Activated T-cell treated with anti-CD3 and anti-CD28 coated beads for 4 hours (primary cell): ENCODE measurements at places on chromosomes 4 and X.

DNA sequence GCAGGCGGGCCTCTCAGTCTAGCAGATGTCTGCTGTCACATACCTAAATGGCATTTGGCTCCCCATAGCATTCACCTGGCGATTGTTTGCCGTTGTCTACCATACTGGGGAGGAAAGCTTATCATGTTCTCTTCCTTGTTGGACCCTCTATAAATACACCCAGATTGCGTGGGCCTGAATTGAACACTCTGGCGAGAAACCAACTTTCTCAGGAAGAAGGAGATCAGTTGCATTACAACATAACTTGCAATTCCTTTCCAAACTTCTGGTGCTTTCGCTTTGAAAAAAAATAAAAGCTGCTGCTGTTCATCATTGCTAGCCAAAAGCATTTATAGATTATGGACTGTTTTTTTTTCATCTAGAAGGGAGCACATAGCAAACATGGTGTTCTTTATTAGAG, 230.0 kb upstream of the GPC4 start:
- DNase-seq = no peak

DNA sequence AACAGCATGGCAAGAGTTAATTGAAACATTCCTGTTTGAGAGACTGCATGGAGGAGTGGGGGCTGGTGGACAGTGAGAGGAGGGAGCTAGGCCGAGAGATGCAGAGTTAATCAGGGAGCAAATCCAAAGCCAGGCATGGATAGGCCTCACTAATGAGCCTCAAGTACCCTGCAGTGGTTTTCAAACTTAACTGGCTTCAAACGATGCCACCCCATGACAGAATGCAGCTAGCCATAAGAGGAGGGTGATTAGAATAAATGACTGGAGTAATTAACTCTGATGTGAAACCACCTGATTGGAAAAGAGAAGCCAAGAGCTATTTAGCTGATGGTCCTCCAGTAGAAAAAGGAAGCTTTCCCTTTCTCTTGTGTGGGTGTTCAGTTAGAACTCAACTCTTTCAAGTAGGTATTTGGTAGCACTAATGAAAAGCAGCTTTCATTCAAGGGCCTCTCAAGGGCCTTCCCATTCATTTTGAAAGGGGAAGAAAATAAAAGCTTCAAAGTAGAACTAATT, 215.4 kb upstream of the MAB21L2 start:
- DNase-seq = no peak

GRCh38 chrX:148593987-148594386, 93.6 kb downstream of the AFF2 start:
- no peak for DNase-seq

DNA sequence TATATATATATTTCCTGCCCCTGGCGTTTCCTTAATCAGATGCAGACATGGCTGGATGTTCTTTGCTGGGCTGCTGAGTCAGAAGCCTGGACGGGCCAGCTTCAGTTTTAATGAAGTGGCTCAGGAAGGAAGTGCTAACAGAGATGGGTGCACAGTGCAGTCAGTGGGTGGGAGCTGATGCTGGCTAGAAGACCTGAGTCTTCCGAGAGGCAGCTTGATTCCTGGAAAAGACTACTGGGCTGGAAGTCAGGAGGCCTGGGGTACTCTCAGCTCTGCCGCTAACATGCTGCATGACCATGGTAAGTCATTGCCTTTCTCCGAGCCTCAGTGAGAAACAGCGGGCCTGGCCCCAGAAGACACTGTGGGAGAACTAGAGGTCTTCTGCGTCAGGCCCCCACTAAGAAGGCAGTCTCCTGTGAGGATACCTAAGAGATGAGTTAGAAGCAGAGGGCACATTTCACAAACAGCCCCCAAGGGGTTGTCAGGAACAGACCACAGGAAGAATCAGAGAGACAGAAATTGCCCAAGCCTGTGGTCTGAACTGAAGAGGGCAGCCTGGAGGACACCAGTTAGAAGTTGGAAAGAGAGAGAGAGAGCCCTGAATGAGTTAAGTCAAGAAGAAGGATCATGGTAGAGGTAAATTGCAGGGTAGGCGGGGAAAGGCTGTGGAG, 8.3 kb upstream of the CD40LG start:
- no peak for DNase-seq

GRCh38 chr4:143356493-143356892, 19.8 kb downstream of the GAB1 start:
- no peak for DNase-seq

GRCh38 chr4:169649545-169650226, 29.3 kb downstream of the CLCN3 start:
- no peak for DNase-seq

DNA sequence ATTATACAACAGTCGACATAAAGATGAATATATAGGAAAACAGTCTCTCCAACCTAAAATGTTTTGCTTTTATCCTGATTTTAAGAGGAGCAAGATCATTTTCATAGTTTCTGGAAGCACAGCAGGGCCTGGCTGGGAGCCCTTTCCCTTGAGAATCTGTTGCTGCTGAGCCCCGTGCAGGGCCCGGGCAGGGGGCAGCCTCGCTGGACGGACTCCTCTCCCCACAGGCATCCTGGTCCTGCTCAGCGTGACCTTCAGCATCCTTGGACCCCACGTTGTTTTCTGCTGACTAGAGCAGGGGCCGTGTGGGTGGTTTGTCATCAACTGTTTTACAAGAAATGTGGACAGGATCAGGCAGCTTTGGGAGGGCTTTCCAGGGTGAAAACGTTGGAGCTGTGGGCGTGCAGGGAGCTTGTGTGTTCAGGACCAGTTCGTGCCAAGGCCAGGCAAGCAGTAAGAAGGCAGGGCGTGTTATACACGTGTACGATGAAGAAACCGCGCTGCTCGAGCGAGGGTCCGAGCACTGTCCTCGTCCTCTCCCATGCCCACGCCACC, 25.0 kb downstream of the CPZ start:
- no peak for DNase-seq

GRCh38 chr4:102807345-102807744, 20.0 kb downstream of the UBE2D3 start:
- DNase-seq = no peak

DNA sequence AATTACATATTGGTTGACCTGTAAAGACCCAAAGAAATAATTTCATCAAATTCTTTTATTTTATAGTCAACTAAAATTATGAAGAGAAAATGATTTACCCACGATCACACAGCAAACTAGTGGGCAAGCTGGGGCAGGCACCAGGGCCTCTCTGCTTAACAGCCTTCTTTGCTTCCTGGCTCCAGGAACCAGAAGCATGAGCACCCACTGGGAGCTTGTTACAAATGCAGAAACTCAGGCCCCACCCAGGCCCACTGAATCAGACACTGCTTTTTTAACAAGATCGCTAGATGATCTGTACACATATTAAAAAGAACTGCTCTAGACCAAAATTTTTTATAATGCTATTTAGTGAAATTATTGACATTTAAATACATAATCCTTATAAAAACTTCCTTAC, 95.0 kb downstream of the GEMIN8 start:
- no peak for DNase-seq

- DNase-seq = no peak
Observed at GRCh38 chr4:103403619-103404018, 205.5 kb upstream of the CENPE start.

DNA sequence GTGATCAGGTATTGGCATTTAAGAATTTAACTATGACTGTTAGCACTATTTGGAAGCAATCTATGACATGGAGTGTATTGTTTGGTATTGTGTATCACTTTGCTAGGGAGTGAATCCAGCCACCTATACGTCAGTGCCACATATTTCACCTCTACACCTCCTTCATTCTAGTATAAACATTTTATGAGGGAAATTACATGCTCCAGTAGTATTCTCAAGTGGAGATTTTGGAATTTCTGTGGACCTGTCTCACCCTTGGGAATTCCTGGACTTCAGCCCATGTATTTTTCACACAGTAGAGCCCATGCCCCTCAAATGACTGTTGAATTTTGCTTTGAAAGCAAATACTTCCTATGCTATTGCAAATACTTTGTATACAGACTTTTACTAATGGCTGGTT, 11.3 kb downstream of the BST1 start:
- DNase-seq = no peak

DNA sequence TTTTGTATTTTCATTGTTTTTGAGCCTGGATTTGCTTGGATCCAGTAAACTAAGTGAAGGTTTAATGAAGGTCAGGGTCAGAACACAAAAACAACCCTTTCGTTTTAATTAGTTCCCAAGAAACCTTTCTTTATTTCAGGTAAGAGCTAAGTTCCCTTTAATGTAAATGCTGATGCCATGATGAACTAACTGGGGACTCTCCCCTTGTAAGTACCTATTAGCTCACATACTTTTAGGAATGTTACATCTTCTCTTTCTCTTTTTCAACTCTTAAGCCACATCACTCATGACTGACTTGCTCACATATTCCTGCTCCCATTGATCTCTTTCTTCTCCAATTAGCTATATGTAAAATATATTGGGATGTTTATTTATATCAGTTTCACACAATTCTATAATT, 673.1 kb upstream of the CPEB2 start:
- no peak for DNase-seq

- DNase-seq = no peak
Observed at GRCh38 chr4:2572076-2572475, 35.6 kb downstream of the FAM193A start.

DNA sequence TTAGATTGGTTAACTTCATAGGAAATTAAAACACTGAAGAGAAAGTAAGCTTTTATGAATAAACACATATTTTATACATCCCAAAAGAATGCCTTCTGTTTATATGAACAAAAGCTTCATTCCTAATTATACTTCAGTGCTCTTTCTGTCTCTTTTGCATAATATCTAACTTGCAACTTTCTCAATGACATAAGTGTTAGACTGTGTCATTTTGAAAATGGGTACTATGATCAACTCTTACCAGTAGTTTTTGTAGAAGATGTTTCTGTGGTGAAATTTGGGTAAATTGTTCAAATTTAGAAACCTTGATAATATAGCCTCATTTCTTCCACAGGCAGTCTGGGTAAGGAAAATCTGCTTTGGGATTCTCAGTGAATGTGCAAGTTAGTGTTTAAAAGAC, 991.4 kb downstream of the CCSER1 start:
- DNase-seq = no peak

GRCh38 chrX:16310326-16310725, 143.0 kb downstream of the MAGEB17 start:
- no peak for DNase-seq

- no peak for DNase-seq
Observed at GRCh38 chr4:169314906-169315305, 44.1 kb upstream of the SH3RF1 start.

DNA sequence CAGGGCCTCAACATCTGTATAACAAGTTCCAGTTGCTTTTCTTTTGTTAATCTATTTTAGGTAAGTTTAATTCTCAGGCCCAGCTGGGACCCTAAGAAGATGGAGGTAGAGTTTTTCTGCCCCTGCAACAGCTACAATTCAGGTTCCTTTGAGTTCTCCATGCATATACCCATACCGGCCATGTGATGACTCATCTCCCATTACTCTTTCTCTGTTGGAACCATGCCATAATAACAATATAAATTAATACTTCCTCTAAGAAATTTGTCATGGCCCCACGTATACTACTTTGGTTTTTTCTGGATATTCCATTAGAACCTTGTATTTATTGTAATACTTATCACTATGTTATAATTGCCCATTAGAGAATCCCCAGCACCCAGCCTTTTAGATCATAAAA, 1.3 kb upstream of the INTU start:
- no peak for DNase-seq

DNA sequence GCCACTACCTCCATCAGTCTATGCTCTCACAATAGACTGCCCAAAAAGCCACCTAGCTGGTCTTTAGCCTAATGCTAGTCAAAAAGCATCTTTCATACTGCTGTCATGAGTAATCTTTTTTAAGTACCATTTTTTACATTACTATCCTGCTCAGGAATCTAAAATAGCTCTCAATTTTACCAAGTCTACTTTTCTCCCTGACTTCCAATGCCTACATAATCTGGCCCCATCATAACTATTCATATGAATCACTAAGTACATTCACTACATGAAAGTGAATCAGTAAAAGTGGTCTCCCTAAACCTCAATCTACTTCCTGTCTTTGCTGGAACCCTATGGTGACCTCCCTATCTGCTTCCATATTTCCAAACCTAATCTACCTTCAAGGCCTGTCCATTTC, 105.9 kb downstream of the THOC2 start:
- DNase-seq = no peak

GRCh38 chr4:103410386-103410785, 212.2 kb upstream of the CENPE start:
- no peak for DNase-seq

DNA sequence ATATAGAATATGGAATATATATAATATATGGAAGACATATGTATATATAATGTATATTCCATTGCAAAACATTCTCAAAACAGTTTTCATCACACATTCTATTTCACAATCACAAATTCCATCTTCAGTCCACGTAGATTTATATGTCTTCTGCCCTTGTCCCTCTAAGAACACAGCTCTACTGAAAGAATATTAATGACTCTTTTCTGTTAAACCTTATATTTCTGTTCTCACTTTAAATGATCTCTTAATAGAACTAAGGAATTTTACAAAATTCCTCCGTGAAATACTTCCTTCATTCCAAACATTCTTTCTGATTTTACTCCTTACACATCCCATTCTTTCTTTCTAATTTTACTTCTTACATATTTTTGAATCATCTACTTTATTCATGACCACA, 1043.1 kb upstream of the PABPC4L start:
- DNase-seq = no peak

DNA sequence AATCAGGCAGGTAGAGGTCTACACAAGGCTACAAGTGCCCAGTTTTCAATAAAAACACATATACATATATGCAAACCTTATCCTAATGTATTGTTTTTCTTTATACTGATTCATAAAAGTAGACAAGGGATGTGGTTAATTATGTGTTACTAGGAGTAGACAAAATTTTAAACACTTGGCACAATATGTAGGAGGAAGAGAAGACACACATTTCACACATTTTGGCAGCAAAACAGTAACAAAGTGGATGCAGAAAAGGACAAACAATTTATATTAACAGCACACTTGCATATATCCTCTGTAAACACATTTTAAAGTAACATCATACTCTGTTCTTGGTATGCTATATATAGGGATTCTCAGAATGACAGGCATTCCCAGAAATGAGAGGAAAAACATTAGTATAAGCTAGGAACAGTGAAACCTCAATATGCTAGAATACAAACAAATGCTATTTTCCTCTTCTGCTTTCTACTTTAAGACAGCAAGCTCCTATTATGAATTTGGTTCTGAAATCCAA, 63.8 kb downstream of the GPRIN3 start:
- no peak for DNase-seq

GRCh38 chrX:65635822-65636221, 31.6 kb upstream of the MSN start:
- no peak for DNase-seq

- no peak for DNase-seq
Observed at GRCh38 chrX:74536832-74537371, 77.5 kb downstream of the RLIM start.

DNA sequence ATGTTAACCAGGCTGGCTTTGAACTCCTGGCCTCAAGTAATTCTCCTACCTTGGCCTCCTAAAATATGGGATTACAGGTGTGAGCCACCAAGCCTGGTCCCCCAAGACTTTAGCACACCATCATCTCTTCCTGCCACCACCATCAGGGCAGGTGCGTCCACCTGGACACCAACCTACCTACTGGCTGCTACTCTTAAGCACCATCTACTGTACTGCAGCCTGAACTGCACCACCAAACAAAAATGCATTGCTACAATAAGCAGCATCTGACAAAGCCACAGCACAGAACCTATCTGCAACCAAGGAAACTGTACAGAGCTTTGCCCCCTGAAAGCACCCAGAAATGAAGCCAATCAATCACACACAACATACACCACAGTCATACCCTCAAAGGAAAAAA, 139.7 kb downstream of the EFHC2 start:
- no peak for DNase-seq
